ENCODE measurements at places on chromosomes 6 and 20. TPM values are rescaled to one million over a fixed set of nuclear protein-coding genes. Genes with fewer than 3 reads are reported as not detected.

DNA sequence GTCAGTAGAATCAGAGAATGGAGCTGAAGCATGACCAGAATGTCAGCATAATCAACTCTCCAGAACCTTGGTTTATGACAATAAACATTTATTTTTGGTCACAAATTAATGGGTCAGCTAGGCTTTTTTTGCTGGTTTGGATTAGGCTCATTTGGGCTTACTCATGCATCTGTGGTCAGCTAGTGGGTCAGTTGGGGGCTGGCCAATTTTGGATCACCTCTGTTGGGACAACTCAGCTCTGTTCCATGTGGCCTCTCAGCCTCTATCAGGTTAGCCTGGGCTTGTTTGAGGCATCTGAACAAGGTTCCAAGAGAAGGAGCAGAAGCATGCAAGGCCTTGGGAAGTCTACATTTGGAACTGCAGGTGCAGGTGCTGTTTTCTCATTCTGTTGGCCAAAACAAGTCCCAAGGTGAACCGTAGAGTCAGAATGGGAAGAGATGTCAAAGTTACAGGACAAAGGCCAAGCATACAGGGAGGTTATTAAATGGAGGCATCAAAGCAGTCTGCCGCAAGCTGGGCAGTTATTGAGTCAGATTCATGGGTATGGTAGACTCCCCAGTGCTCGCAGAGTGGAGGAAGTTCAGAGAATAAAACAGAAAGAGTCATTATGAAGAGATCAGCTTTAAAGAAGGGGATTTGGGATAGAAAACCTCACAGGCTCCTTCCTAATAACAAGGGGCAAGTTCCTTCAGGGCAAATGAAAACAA is 173.0 kb downstream of the PLCB4 start:
- no peaks in the 10 kb centered on the region for H3K4me1 ChIP-seq
- H3K27me3 ChIP-seq = no peaks in the 10 kb centered on the region
- no peak for DNase-seq
- H3K27ac ChIP-seq = no peak overlapping the region

- H3K27ac ChIP-seq = no peak overlapping the region
- H3K36me3 ChIP-seq = peaks cover 38% of the 10 kb centered on the region
- H3K4me3 ChIP-seq = no peak overlapping the region
- DNase-seq = no peak
- H3K27me3 ChIP-seq = no peaks in the 10 kb centered on the region
Measured at GRCh38 chr6:118632359-118632758, 19.0 kb downstream of the CEP85L start.

- no peak for DNase-seq
- no peak overlapping the region for H3K4me3 ChIP-seq
- H3K27me3 ChIP-seq = no peaks in the 10 kb centered on the region
- no peak overlapping the region for H3K27ac ChIP-seq
- no peaks in the 10 kb centered on the region for H3K4me1 ChIP-seq
- no peaks in the 10 kb centered on the region for H3K36me3 ChIP-seq
Measured at GRCh38 chr20:43415661-43416430, 41.9 kb upstream of the SRSF6 start.

DNA sequence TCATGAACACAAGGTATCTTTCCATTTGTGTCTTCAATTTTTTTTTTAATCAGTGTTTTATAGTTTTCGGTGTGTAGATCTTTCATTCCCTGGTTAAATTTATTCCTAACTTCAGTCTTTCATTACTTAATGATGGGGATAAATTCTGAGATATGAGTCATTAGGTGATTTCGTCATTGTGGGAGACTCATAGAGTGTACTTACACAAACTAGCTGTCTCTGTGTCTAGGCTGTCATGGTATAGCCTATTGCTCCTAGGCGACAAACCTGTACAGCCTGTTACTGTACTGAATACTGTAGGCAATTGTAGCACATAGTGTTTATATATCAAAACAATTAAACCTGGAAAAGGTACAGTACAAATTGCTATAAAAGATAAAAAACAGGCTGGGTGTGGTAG is 42.1 kb downstream of the SMAP1 start:
- H3K27me3 ChIP-seq = no peaks in the 10 kb centered on the region
- no peak overlapping the region for H3K27ac ChIP-seq
- no peak overlapping the region for H3K4me3 ChIP-seq
- H3K4me1 ChIP-seq = peaks cover 9% of the 10 kb centered on the region
- H3K36me3 ChIP-seq = no peaks in the 10 kb centered on the region

- no peaks in the 10 kb centered on the region for H3K4me1 ChIP-seq
- DNase-seq = no peak
- no peaks in the 10 kb centered on the region for H3K27me3 ChIP-seq
- H3K36me3 ChIP-seq = no peaks in the 10 kb centered on the region
Measured at GRCh38 chr6:99187429-99187828, 162.0 kb downstream of the FAXC start.

DNA sequence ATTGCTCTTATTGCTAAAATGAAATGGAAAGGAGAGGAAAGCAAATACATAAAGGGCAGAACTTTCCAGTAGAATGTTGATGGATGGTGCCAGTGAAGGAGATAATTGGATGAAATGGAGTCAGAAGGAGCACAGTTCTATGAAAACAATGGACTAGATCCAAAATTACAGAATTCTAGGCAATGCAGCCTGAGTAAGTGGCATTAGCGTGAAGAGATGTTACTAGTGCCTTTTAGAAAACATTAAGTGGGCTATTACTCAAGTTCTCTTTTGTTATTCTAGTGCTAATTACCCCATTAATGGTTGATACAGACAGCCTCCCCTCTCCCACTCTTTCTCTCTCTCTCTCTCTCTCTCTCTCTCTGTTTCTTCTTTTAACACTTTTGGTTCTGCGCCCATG is 209.5 kb upstream of the RGS17 start:
- no peak for DNase-seq
- no peaks in the 10 kb centered on the region for H3K36me3 ChIP-seq
- H3K27ac ChIP-seq = no peak overlapping the region

DNA sequence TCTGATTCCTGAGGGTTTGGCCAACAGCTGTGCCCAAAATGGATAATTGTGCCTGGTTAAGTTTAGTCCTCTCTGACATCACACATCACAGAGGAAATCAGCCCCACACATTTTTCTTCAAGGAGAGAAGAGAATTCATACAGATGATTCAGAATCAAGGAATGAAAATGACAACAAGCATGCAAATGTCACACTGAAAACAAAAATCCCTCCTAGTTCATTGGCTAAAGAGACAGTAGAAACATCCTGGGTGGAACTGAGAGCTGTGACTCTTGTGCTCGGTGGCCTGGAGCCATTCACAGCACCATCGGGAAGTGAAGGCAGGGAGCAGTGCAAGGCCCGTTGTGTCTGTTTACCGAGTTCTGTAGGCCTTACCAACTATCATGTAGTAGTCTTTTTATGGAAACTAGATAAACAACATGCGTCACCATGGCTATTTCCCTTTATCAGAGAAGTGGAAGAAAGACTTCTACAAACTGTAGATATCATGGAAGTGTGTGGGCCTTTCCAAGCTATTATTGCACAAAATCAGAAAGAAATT is 81.7 kb upstream of the TENT5A start:
- no peak overlapping the region for H3K4me3 ChIP-seq
- H3K4me1 ChIP-seq = no peaks in the 10 kb centered on the region
- H3K27me3 ChIP-seq = no peaks in the 10 kb centered on the region
- H3K27ac ChIP-seq = no peak overlapping the region
- DNase-seq = no peak

GRCh38 chr20:33964441-33964840 is 29.3 kb upstream of the RALY start:
- H3K27me3 ChIP-seq = no peaks in the 10 kb centered on the region
- no peak overlapping the region for H3K27ac ChIP-seq
- DNase-seq = no peak
- no peaks in the 10 kb centered on the region for H3K36me3 ChIP-seq

DNA sequence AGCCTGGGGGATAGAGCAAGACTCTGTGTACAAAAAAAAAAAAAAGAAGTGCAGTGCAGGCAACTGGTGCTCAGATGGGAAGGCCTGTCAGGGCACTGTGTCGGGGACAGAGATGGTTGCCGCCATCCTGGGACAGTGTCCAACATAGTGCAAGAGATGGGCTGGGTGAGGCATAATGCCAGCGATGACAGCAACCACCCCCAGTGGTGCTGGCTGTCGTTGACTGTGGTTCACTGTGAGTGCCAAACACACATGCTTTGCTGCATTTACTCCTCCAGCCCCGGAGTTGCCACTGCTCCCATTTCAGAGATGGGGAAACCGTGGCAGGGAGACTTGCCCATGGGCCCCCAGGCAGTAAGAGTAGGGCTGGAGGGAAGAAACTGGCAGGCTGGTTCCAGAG is 5.2 kb upstream of the C20orf203 start:
- H3K4me3 ChIP-seq = no peak overlapping the region
- no peak for DNase-seq
- H3K4me1 ChIP-seq = peaks cover 24% of the 10 kb centered on the region
- no peak overlapping the region for H3K27ac ChIP-seq
- H3K36me3 ChIP-seq = no peaks in the 10 kb centered on the region

DNA sequence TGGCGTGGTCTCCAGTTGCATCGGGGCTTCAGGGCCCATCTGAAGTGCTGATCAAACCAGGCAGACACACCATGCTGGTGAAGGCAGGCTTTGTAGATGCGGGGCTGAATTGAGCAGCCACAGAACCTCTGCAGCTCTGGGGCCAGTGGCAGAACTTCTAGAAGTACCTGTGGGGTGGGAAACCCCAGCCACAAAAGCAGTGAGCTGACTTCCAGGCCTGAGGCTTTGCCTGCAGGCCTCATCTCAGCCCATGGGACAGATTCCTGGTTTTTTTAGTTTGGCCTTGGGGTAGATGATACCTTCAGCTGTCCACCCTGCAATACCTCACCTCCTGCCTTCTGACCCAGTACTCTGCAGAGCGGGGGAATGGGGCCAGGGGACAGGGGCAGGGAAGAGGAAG is 14.1 kb downstream of the C20orf173 start:
- no peaks in the 10 kb centered on the region for H3K27me3 ChIP-seq
- H3K36me3 ChIP-seq = peaks cover 49% of the 10 kb centered on the region
- no peak for DNase-seq
- H3K4me3 ChIP-seq = no peak overlapping the region

DNA sequence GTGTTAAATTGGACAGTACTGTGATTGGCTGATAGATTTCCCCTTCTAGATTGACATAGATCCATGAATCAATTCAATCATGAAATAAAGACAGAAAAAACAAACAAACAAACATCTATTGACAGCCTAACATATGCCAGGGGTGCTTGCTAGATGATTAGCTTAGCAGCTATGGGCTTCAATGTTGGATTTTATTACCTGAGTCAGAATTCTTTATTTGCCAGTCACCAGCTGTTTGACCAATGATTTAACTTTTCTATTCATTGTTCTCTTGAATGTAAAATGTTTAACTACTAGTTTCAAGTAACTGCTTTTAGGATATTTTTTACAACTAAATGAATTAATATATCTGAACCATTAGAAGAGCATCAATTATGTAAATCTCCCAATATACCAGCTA is 901.3 kb upstream of the CITED2 start:
- H3K4me1 ChIP-seq = peaks cover 12% of the 10 kb centered on the region
- no peak overlapping the region for H3K4me3 ChIP-seq
- DNase-seq = no peak
- H3K27me3 ChIP-seq = no peaks in the 10 kb centered on the region

DNA sequence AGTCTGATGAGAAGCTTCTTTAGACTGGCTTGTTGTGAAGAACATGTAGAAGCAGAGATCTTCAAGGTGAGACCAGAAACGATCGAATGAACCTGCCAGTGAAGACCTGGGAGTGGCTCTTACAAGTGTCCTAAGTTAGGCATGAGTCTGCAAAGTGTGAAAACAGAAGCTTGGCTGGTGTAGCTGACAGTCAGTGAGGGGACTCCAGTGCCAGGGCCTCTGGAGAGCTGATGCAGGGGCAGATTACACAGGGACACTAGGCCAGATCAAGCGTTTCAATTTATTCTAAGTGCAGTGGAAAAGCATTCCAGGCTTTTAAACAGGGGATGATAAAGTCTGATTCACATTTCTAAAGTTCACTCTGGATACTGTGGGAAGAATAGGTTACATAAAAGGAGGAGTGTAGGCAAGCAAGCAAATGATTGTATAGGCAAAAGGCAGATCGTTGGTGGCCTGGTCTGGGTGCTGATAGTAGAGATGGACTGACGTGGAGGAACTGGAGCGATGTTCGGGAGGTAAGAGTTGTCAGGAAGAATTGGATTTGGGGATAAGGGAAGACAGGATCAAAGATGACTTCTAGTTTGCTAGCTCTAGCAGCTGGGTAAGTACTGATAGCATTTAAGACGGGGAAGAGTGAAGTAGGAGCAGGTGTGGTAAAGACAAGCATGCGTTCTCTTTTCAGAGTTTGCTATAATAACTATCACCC is 133.5 kb downstream of the MAN1A1 start:
- no peak overlapping the region for H3K4me3 ChIP-seq
- no peak for DNase-seq
- no peaks in the 10 kb centered on the region for H3K27me3 ChIP-seq
- H3K4me1 ChIP-seq = no peaks in the 10 kb centered on the region

DNA sequence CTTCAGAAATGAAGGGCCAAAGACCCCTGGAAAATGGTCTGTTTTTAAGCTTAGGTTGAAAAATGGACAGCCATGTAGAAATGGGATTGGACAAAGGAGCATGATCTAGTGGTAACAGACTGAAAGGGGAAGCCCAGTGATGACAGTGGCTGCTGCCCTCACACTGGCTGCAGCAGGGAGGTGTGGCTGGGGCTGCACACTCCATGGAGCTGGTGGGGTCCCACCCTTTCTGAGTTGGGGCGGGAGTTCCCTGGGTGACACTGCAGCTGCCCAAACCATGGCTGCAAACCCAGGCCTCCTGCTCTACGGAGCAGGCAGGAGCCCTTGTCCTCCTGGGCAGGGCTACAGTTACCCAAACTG is 8.5 kb upstream of the PACSIN1 start:
- no peaks in the 10 kb centered on the region for H3K27me3 ChIP-seq
- DNase-seq = peak; percentile 59
- no peak overlapping the region for H3K4me3 ChIP-seq
- no peaks in the 10 kb centered on the region for H3K4me1 ChIP-seq
- no peaks in the 10 kb centered on the region for H3K36me3 ChIP-seq

GRCh38 chr6:112310439-112311125 is 36.5 kb upstream of the RFPL4B start:
- H3K27me3 ChIP-seq = peaks cover 11% of the 10 kb centered on the region
- no peaks in the 10 kb centered on the region for H3K36me3 ChIP-seq
- H3K27ac ChIP-seq = no peak overlapping the region
- H3K4me3 ChIP-seq = no peak overlapping the region
- DNase-seq = no peak
- peaks cover 11% of the 10 kb centered on the region for H3K4me1 ChIP-seq

DNA sequence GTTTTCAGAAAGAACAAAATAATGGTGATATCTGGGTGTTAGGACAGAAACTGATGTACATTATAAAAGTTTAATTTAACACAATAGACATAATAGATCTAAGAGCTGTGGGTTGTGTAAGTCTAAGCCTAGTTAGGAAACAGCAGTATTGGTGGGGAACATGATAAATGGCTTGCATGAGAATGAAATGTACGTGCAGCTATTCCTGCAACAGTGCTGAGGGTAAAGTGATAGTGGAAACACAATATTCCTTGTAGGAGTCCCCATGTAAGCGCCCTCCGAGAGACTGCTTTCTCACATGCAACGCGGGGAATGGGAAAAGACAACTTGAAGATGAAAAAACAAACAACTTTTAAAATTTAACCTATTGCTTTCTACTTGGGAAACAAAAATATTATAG is 96.6 kb upstream of the TRAF3IP2 start:
- peaks cover 67% of the 10 kb centered on the region for H3K36me3 ChIP-seq
- no peak for DNase-seq
- no peak overlapping the region for H3K4me3 ChIP-seq

GPSM3 gene
- 213 TPM for total RNA-seq

FLRT3 gene
- total RNA-seq = 0.34 TPM

CST8 gene
- not detected for total RNA-seq

KIF6 gene
- not detected for total RNA-seq

BEND6 gene
- 0.57 TPM for total RNA-seq

BIRC7 gene
- total RNA-seq = 1.3 TPM

AIF1 gene
- 370 TPM for total RNA-seq

PTPRT gene
- total RNA-seq = 4.7 TPM

TMEM217 gene
- total RNA-seq = 2.3 TPM
